ENCODE measurements at places on chromosomes 6 and 20.

DNA sequence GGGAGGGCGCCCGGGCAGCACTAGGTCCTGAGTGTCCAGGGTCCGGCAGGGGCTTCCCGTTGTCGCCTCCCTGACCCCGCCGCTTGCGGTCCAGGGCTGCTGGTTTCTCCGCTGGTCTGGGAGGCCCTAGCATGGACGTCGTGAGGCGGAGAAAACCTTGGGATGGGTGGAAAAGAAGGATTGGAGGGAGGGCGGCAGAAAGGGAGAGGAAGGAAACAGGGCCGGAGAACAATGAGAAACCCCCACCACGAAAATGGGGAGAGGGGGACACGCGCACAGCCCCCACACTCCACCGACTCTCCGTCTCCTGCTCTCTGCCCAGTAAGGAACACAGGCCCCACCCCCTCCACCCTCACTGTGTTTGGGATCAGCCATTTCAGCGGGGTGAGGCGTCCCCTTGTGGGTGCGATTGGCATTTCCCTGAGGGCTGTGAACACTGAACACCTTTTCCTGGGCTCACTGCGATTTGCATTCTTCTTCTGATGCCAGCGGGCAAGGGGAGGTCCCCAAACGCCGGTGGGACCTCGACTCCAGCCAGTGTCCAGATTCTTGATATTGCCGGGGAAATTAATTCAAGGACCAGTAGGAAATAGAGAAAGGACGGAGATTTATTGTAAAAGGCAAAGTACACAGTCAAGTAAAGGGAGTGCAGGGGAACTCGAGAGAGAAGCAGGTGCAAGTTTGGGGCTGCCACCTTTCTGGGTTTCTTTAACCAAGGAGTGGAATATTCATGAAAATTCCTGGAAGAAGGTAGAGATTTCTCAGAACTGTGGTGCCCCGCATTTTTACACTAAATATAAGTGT is 3.3 kb upstream of the RAET1G start:
- peaks cover 30% of the 10 kb centered on the region for H3K27me3 ChIP-seq
- H3K4me1 ChIP-seq = peaks cover 20% of the 10 kb centered on the region
- H3K27ac ChIP-seq = peak overlapping the region; percentile 75
- peak overlapping the region; percentile 88 for H3K4me3 ChIP-seq

DNA sequence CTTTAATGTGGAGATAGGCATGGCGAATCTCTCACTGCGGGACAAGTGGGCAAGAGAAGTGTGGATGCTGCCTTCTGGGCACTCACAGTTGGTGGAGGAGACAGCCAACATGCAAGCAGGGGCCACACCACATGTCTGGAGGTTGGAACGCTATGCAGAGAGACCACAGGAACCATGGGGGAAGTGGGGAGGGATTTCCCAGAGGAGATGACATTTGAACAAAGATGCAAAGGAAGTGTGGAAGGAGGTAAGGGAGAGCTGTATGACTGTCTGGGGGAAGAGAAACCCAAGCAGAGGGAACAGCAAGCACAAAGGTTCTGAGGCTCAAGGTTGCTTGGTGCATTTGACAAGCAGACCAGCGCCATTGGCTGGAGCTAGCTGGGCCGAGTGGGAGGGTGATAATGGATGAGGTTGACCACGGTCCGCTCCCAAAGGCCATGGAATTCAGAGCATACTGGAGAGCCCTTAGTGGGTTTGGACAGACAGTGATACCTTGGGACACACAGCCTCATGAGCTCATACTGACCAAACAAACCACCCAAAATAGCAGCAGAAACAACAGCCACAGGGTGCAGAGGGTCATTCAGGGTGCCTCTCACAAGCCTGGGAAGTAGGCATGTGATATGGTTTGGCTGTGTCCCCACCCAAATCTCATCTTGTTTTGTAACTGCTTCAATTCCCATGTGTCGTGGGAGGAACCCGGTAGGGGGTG is 7.6 kb upstream of the FAM110A start:
- H3K27ac ChIP-seq = no peak overlapping the region
- H3K36me3 ChIP-seq = no peaks in the 10 kb centered on the region
- H3K4me3 ChIP-seq = no peak overlapping the region
- peaks cover under 1% of the 10 kb centered on the region for H3K27me3 ChIP-seq

- no peak overlapping the region for H3K27ac ChIP-seq
- no peaks in the 10 kb centered on the region for H3K36me3 ChIP-seq
- no peak for DNase-seq
These were observed 1.2 kb upstream of the PNPLA1 start for GRCh38 chr6:36268478-36269275.

DNA sequence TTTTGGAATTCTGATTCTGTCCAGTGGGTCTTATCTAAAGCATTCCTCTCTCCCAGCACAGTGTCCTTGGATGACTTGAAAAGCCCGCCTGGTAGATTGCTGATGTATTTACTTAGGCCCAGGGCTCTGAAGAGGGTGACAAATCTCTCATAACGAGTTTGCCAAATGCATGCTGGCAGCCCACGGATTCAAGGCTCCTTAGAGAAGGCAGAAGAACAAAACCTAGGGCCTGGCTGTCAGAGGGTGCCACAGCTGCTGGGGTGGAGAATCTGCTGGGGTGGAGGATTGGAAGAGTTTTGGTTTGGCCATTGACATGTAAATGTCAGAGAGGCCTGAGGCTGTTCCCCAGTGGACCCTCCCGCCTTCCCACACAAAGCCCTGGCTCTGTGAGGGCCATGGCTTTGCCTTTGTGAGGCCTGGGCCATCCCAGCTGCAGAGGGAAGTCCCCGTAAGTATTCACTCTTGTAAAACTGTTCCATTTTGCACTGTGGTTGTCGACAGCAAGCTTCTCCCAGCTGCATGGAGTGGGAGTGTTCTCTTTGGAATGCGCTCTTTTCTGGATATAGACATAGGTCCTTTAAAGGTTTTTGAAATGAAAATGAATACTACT is 50.3 kb downstream of the ANKRD6 start:
- H3K4me3 ChIP-seq = no peak overlapping the region
- no peak for DNase-seq
- H3K4me1 ChIP-seq = no peaks in the 10 kb centered on the region
- H3K27ac ChIP-seq = no peak overlapping the region

- no peak overlapping the region for H3K4me3 ChIP-seq
- no peak overlapping the region for H3K27ac ChIP-seq
- peaks cover 23% of the 10 kb centered on the region for H3K4me1 ChIP-seq
- peaks cover 1% of the 10 kb centered on the region for H3K27me3 ChIP-seq
- H3K36me3 ChIP-seq = peaks cover 8% of the 10 kb centered on the region
- no peak for DNase-seq
These were observed 6.1 kb downstream of the RAMACL start for GRCh38 chr6:166580076-166581050.

DNA sequence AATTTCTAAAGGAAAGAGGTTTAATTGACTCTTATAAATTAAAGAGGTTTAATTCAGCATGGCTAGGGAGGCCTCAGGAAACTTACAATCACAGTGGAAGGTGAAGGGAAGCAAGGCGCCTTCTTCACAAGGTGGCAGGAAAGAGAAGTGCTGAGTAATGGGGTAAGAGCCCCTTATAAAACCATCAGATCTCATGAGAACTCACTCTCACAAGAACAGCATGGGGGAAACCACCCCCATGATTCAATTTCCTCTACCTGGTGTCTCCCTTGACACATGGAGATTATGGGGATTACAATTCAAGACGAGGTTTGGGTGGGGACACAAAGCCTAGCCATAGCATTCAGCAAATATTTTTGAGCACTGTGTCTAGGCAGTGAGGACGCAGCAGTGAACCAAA is 3.9 kb upstream of the IPCEF1 start:
- no peak overlapping the region for H3K27ac ChIP-seq
- peaks cover 8% of the 10 kb centered on the region for H3K27me3 ChIP-seq
- H3K4me1 ChIP-seq = peaks cover 11% of the 10 kb centered on the region
- H3K4me3 ChIP-seq = no peak overlapping the region

DNA sequence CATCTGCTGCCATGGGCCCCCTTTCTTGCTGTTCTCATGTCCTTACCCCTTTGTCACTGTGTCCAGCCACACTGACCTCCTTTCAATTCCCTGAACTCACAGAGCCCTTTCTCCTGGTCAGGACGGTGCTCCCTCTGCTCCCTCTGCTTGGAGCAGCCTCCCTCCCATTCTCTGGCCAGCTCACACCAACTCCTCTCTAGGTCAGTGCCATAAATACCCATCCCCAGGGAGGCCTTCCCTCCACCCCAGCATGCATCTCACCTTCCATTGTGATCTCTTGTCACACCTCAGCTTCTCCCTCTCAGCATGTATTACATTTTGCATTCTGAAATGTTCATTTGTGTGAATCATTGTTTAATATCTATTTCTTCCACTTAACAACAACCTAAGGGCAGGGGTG is 86.4 kb upstream of the PRND start:
- H3K27ac ChIP-seq = no peak overlapping the region
- peaks cover 12% of the 10 kb centered on the region for H3K4me1 ChIP-seq
- peaks cover 16% of the 10 kb centered on the region for H3K36me3 ChIP-seq
- DNase-seq = no peak

DNA sequence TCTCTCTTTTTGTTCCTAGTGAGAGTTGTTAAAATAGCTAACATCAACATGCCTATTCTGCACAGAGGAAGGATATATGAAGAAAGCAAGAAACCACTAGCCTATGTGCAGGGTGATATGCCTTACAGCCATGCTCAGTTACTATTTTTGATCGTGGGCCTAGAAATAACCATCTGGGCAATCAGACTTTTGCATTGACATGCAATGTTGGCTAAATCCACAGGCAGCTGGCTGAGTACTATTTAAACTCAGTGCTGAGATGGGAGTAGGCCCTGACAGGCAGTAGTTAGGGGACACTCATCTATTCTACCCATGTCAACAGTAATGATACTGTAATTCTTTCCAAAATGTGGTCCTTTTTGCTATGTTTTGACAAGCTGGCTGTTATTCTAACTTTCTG is 89.6 kb downstream of the HDGFL1 start:
- no peak for DNase-seq
- H3K36me3 ChIP-seq = no peaks in the 10 kb centered on the region

- peaks cover 38% of the 10 kb centered on the region for H3K36me3 ChIP-seq
- H3K27ac ChIP-seq = no peak overlapping the region
- H3K27me3 ChIP-seq = no peaks in the 10 kb centered on the region
- no peak for DNase-seq
- no peaks in the 10 kb centered on the region for H3K4me1 ChIP-seq
These were observed 127.4 kb downstream of the ADGRG6 start for GRCh38 chr6:142429195-142429594.

GRCh38 chr6:44784195-44784594 is 396.7 kb downstream of the CDC5L start:
- no peak for DNase-seq
- no peak overlapping the region for H3K27ac ChIP-seq
- H3K27me3 ChIP-seq = peaks cover 20% of the 10 kb centered on the region

DNA sequence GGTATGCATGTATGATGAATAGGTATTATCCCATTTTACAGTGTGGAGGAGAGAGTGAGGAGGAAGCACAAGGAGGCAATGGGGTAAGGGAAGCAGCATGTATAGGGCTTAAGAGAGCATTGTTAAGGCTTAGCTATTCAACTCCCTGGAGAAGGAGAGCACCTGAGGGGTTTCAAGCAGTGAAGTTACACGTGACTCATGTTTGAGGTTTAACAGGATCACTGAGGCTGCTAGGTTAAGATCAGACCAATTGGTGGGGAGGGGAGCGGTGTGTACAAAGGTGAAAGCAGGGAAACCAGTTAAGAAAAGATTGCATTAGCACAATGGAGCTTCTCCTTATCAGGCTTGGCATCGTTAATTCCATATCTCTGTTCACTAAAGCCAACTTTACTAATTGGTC is 64.4 kb upstream of the NHSL1 start:
- DNase-seq = no peak
- H3K27ac ChIP-seq = no peak overlapping the region
- H3K27me3 ChIP-seq = no peaks in the 10 kb centered on the region
- H3K36me3 ChIP-seq = no peaks in the 10 kb centered on the region
- H3K4me1 ChIP-seq = no peaks in the 10 kb centered on the region

- H3K27ac ChIP-seq = no peak overlapping the region
- no peak for DNase-seq
- no peaks in the 10 kb centered on the region for H3K36me3 ChIP-seq
- no peak overlapping the region for H3K4me3 ChIP-seq
- no peaks in the 10 kb centered on the region for H3K4me1 ChIP-seq
- H3K27me3 ChIP-seq = peaks cover 25% of the 10 kb centered on the region
These were observed 110.0 kb downstream of the SYNDIG1 start for GRCh38 chr20:24579475-24579874.

GRCh38 chr6:8219352-8219943 is 117.1 kb upstream of the EEF1E1 start:
- H3K27ac ChIP-seq = no peak overlapping the region
- H3K4me3 ChIP-seq = peak overlapping the region; percentile 53

DNA sequence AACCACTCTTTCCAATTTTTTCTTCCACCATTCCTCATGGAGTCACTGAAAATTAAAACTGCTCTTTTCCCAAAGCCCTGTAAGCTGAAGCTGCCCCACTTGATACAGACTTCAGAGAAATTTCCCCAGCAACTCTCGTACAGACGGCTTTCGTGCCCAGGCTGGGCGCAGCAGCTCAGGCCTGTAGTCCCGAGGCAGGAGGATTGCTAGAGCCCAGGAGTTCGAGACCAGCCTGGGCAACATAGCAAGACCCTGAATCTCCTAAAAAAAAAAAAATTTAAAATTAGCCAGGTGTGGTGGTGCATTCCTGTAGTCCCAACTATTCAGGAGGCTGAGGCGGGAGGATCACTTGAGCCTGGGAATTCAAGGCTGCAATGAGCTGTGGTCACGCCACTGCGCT is 6.6 kb downstream of the PPDPF start:
- H3K27me3 ChIP-seq = peaks cover 10% of the 10 kb centered on the region
- H3K4me1 ChIP-seq = no peaks in the 10 kb centered on the region
- peak overlapping the region; percentile 3 for H3K4me3 ChIP-seq
- DNase-seq = no peak
- no peak overlapping the region for H3K27ac ChIP-seq

- peaks cover 22% of the 10 kb centered on the region for H3K36me3 ChIP-seq
- H3K27ac ChIP-seq = no peak overlapping the region
- peaks cover 54% of the 10 kb centered on the region for H3K4me1 ChIP-seq
These were observed 28.8 kb upstream of the HINT3 start for GRCh38 chr6:125927761-125928160.

GRCh38 chr6:17584241-17584803 is 15.8 kb upstream of the FAM8A1 start:
- peak overlapping the region; percentile 67 for H3K27ac ChIP-seq
- H3K4me3 ChIP-seq = peak overlapping the region; percentile 41
- peaks cover 22% of the 10 kb centered on the region for H3K4me1 ChIP-seq
- DNase-seq = peak; percentile 78
- H3K36me3 ChIP-seq = peaks cover 6% of the 10 kb centered on the region

- no peak for DNase-seq
- no peak overlapping the region for H3K4me3 ChIP-seq
- H3K27me3 ChIP-seq = no peaks in the 10 kb centered on the region
- no peaks in the 10 kb centered on the region for H3K4me1 ChIP-seq
- no peak overlapping the region for H3K27ac ChIP-seq
These were observed 28.0 kb downstream of the PTPRT start for GRCh38 chr20:43161716-43162115.

- no peak for DNase-seq
- H3K4me3 ChIP-seq = no peak overlapping the region
- no peaks in the 10 kb centered on the region for H3K36me3 ChIP-seq
- peaks cover 40% of the 10 kb centered on the region for H3K4me1 ChIP-seq
These were observed 66.4 kb downstream of the MDGA1 start for GRCh38 chr6:37631295-37631694.

Measured in HFFc6 (cell line).